ENCODE measurements at places on chromosomes 1 and 21.
A peak's percentile ranks its signal among the peaks of the same experiment; 100 is the strongest.

GRCh38 chr1:180603850-180604226 is 28.0 kb upstream of the XPR1 start:
- no peak for DNase-seq

DNA sequence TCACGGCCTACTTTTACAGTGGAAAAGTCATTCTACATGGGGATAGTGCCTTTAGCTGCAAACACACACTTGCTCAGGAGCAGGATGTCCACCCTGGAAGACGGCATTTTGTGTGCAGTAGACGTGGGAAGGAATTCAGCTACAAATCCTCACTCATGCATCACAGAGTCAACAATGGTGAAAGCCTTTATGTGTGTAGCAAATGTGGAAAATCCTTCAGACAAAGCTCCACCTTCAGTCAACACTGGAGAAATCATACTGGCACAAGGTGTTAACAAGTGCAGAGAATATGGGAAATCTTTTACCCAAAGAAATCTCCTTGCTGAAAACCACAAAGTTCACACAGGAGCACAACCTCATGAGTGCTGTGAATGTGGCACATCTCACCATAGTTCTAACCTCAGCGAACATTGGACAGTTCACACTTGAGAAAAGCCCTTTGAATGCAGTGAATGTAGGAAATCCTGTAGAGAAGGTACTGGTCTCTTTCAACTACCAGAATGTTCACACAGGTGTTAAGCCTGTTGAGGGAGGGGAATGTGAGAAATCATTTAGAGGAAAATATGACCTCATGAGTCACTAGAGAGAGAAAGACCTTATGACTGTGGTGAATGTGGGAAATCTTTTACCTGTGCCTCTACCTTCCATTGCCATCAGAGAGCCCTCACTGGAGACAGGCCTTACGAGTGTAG is 101.8 kb downstream of the PTGS2 start:
- no peak for DNase-seq

DNA sequence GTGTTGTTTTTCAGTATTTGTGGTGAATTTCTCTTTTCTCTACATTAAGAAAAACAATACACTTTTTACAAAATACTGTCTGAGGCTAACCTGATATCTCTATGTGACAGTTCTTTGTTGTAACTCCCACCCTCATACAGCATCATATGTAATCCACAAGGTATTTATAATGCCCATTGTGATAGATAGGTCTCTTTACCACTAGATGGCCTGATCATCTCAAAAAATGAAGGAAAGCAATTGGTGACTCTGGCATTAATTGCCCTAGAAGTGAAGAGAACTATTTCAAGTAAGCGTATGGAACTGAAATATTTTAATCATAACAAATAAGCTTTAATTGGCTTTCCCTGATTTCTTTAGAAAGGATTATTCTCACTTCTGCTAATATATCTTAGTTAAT is 36.2 kb upstream of the HFM1 start:
- peak; percentile 7 for DNase-seq

DNA sequence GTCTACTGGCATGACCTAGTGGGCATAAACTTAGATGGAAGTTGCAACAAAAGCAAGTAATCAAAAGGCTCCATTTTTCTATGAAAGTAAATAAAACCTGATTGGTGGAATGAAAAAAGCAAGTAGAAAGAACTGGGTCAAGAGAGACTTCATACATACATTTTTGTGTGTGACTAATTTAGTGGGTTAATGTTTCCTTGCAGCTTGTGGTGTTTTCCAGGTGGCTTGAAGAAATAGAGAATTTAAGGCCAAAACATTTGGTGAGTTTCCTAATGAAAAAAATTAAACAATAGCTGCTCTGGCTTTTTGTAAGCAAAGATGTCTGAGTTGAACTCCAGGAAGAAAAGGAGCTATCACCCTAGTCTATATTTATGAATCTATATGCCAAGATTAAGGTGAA is 71.0 kb downstream of the ZC3H11B start:
- no peak for DNase-seq

DNA sequence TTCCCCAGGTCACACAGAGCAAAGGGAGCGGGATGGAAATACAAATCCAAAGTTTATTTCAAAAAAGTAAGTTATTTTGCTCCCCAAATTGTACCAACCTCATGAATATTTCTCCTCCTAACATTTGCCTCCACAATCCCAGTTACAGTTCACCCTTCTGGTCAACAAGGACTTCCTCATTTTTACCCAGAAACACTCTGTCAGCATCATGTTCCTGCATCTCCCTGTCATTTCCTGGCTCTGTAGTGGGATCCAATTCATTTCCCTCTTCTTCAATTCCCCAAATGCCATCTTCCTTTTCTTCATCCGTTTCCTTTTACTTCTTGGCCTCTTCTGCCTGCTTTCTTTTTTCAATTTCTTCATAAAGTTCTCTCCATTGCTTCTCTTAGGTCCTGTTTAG is 32.0 kb upstream of the EPS15 start:
- DNase-seq: no peak

- no peak for DNase-seq
These were observed 9.8 kb downstream of the ACOT11 start for GRCh38 chr1:54557671-54558355.
